ENCODE measurements at places on chromosomes 5 and 9. TPM values are rescaled to one million over a fixed set of nuclear protein-coding genes. Genes with fewer than 3 reads are reported as not detected.

DNA sequence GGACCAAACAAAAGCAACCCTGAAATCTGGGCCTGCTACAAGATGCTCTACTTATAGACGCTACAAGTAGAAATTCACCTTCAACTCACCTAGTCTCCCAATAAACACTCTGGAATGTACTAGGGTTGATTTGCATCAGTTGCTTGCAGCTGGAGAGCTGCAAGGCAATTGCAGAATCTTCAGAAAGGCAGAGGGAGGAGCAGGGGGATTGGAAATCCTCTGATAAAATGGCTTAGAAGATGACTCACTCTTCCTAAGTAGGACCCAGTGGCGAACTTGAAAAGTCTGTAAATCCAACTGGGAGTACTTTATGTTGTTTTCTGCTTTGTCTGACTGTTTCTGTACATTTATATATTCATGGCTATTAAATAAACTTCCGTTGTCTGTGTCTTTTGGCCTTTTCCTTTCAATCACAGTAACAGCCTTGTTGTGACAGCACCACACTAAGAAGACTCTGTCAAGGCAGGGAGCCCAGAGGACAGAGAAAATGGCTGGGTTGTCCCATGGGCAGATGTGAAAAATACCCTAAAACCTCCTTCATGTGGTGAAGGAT is 14.7 kb upstream of the MLLT3 start:
- DNase-seq, result no peak

GRCh38 chr9:93900436-93900819 is 54.7 kb downstream of the BARX1 start:
- DNase-seq, result no peak

DNA sequence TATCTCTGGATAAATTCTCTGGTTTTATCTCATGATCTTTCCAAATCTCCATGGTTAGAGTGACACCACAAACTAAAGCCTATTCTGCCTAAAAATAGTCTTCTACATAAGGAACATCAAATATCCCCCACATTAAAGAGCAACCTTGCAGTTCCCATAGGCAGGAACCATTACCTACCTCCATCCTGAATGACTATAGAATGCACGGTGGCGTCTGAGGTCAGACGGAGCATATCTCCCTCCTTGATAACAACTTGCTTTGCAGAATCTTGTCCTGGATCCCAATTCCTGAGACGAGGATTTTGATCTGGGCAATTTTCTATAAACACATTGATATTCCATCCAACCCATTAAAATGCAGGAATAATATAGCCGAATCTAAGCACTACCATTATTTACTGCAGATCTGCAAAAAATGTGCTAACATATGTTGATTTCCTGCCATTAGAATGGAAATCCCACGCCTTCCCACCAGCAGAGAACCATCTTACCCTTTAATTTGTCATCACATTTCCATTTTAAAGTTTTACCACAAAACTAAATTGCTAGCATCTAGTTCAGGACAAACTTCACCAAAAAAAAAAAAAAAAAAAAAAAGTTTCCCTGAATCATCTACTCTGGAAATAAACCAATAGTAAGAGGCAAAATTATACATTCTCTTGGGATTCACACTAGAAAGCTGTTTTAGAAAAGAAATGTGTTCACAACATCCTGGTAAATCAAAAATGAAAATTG is 22.1 kb downstream of the CEMIP2 start:
- no peak for DNase-seq

DNA sequence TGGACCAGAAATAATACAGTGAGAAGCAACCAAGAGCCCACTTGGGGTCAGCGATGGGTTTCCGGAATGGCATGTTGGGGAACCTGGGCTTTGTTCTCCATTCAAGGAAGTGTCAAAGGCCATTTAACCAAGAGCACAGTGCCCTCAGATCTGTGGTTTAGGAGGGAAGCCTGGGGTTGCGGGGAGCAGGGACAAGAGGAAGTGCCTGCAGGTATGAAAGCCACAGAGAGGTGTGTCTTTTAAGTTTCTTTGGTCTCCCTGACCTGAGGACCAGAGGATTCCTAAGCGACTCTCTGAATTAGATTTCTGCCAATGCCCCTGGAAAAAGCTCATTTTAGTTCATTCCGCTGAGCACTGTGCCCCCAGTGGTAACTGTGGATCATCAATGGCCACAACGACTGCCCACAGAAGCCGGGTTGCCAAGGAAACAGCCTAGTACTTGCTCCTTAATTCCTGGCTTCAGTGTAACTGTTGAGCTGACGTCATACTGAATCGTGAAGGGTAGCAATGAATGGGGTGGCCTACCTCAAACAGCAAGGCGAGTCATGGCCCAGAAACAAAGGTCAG is 107.3 kb upstream of the SPIN1 start:
- peak; percentile 50 for DNase-seq

GRCh38 chr5:142861011-142861410 is 90.8 kb downstream of the ARHGAP26 start:
- no peak for DNase-seq

IFNA10 gene
- not detected for total RNA-seq

HSPB3 gene
- 32.5 TPM for total RNA-seq
